Hematopoietic multipotent progenitor cell treated with erythropoietin and hydrocortisone succinate and interleukin-3 and kit ligand, for 15 days (in vitro differentiated cells): ENCODE measurements at places on chromosomes 4 and X.

DNA sequence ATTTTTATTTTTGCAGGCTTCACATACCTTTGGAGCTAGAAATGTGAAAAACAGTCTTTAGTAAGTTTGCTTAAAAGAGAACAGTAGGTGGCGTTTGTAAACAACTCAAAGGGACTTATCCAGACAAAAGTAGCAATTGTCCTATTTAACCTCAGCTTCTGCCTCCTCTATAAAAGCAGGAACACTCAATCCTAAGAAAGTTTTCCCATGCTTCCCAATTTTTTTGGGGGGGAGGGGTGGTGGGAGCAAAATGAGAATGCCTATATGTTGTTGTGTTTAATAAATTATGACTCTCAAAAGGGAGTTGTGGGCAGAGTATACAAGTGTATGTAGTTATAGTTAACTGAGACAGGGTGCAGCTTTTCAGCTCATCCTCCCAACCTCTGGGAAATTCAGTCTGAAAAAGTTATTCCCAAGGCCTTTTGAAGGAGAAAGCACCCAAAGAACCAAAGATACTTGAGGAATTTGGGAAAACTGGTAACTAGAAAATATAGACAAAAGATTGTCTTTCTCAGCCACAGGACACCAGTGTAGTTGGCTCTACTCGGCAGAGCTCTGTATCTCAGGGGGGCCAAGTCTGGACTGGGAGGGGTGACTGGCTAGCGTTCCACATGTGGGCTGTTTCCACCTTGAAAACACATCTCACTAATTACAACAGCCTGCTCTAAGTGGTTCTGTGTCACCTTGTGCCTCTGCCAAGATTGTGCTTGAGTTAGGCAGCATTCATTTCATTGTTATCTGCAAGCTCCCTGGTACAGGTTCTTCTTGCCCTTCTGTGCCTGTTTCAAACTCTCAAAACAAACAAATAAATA lies 2.8 kb downstream of the SFRP2 start:
- DNase-seq: peak; percentile 49

- no peak for DNase-seq
These were observed 64.8 kb downstream of the NDST3 start for GRCh38 chr4:118099106-118099505.

DNA sequence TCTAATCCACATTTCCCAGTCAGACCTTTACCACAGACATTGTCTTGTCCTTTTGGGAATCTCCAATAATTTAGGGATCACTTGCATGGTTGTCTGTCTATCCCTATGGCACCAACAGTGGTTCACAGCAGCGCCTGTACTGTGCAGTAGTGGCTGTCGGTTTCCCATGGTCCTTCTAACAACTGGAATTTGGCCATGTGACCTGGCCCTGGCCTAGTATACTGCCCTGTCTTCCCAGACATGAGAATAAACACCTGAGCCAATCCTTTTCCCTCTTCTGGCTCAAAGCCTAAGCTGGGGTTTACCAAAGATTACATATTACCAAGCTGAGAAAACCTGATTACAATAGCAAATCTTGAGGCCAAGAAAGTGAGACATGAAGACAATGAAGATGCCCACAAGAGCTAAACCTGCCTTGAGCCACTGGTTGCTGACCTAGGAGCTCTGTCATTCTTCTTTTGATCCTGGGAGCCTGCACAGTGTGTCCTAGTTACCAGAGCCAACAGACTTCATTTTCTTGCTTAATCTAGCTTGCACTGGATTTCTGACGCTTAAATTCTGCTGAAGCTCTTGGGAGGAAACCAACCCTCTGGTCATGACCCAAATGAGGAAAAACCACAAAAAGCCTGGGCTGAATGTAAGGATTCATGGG lies 92.1 kb downstream of the SCD5 start:
- DNase-seq: no peak

DNA sequence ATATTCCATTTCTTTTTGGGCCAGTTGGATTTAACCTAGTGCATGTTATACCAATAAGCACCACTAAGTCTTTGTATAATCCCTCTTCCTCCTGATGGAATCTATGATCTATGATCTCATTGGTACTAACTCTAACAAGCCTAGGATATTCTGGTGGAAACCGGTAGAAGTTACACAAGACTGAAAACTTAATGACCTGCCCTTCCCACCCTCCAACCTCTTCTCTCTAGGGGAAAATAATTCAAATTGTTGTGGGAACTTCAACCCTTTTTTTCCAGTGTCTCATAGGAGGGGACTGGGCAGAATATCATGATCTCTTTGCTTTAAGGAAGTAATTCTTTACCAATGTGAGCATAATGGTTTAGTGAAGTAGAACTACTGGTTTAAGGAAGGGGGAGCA lies 289.5 kb upstream of the BOD1L1 start:
- DNase-seq: no peak

DNA sequence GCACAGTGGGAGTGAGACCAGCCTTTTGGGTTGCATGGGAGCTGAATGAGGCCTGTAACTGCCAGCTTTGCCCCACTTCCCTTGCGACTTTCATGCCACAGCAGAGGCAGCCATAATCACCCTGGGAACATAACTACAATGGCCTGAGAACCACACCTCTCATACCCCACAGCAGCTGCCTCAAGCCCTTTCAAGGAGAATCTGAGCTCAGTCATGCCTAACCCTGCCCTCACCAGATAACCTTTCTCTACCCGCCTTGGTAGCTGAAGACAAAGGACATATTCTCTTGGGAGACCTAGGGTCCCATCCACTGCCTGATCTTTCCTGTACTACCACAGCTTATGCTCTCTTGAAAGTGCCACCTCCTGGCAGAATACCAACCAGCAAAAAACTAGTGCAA lies 599.9 kb upstream of the IGFBP7 start:
- no peak for DNase-seq

DNA sequence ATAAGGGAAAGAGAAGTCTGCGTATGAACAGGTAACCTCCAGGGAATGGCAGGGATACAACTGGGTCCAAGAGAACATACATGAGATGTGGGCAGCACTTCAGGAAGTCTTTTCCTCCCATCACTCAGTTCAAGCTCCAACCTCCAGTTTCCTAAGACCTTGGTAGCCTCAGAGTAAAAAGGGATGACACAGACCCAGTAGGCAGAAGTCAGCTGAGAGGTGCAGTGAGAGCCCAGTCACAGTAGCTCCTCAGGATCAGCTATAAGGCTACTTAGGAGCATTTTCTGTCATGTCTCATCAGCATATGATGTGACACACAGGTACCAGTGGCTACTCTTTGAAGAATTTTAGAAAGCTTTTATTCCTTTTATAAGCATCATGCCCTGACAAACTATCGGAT lies 12.5 kb upstream of the STS start:
- no peak for DNase-seq

GRCh38 chr4:179596621-179597020 lies 2154.4 kb upstream of the AGA start:
- DNase-seq: no peak
